Caudate nucleus (tissue), 63 donors: ENCODE measurements at places on chromosomes 6 and 20.

DNA sequence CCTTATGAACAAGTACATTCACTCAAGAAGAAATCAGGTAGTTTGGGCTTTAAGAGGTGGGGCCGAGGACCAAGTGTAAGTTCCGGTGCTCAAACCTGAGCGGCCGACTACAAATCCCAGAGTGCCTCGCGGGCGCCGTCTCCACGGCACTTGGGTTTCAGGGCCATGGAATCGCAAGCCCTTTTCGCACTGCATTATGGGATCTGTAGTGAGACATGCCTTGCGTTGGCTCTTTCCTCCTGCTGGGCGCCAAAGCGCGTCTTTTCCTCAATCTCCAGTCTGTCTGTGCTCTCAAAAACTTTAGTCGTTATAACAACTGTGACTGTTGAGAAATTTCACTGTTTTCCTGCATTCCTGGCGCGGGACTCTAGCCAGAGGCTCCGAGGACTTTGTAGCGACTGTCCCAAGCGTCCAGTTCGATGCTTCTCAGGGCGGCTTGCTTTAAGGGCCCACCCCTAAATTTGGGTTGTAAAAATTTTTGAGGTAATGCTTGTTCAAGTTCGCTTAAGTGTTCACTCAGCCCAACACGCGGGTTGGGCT is 408 bp upstream of the FBXO9 start:
- peak; percentile 88 for DNase-seq

DNA sequence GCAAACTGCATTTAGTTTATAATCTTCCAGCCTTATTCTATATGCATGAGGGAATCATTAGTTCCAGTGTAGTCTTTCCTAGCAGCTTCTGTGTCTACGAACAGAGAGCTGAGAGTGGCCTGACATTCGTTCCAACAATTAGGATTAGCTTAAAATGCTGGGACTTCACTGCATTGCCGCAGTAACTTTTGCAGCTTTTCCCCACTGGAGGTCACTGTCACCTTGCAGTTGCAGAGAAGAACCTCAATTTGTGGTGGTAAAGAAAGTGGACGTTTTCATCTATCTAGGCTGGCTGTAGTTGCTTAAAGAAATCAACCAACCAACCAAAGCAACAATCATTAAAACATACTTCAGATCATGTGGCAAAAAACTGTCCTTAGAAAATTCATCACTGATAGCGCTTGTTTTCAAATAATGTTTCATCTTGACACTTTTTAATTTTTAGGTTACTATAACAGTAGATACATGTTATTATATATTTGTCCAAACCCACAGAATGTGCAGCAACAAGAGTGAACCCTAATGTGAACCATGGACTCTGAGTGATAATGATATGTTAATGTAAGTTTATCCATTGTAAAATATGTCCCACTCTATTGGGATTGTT is 12.2 kb downstream of the MYLK4 start:
- DNase-seq, result no peak

DNA sequence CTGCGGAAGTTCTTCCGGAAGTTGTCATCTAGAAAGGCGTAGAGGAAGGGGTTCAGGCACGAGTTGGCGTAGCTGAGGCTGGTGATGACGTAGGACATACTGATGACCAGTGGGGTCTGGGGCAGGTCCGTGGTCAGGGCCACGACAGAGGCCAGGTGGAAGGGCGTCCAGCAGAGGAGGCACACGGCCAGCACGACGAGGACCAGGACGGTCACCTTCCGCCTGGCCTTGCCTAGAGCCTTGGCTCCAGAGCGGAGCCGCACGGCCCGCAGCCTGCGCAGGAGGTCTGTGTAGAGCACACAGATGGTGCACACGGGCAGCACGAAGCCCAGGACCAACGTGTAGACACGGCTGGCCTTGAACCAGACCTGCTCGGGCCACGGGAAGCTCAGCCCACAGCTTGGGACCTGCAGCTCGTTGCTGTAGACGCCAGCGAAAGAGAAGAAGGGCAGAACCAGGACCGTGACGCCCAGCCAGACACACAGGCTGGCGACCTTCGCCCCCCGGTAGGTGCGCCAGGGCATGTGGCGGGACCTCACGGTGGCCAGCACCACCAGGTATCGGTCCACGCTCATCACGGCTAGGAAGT is 1.4 kb downstream of the NPBWR2 start:
- DNase-seq, result no peak

DNA sequence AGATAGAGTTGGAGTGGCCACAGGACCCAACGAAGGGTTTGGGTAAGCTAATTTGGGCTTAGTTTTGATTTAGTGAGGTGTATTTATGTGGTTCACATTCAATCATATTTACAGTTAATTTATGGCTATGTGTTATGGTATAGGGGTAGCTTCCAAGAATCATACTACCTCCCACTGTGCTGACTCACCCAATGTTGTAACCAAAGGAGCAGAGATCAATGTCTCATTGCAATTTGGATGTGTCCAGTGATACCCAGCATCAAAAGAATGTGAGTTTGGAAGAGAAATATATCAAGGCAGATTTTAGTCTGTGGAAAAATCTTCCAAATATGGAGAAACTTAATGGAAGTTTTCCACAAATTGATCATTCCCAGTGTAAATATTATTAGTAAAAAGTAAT is 25.3 kb upstream of the SMIM8 start:
- DNase-seq, result no peak

- DNase-seq, result no peak
These were observed 222.6 kb downstream of the RNF144B start for GRCh38 chr6:18609715-18610114.

GRCh38 chr20:20317195-20317594 is 50.7 kb upstream of the INSM1 start:
- DNase-seq, result no peak

DNA sequence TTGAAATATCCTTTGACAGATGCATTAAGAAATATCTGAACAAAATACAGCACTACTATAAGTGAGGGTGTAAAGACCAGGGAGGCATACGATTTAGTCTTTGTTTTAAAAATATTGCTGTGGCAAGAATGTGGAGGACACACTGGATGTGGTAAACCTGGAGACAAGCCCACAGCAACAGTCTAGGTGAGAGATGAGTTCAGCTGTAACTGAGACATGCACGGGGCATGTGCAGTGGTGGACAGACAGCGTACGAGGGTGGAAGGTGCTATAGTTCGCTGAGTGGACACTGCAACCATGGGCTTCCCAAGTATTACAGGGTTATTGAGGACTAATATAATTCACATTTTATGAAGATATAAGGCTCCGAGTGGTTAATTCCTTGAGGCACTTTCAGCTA is 1.8 kb downstream of the NANP start:
- DNase-seq, result no peak

GRCh38 chr6:62465206-62465605 is 179.2 kb upstream of the KHDRBS2 start:
- DNase-seq, result no peak
